Activated CD4-positive, CD25-positive, alpha-beta regulatory T cell treated with anti-CD3 and anti-CD28 coated beads, Interleukin-2, amount 50 U/mL, for 24 hours (primary cell): ENCODE measurements at places on chromosomes 7 and 10.

- no peak for ATAC-seq
Observed at GRCh38 chr10:60335708-60336107, 54.0 kb downstream of the ANK3 start.

DNA sequence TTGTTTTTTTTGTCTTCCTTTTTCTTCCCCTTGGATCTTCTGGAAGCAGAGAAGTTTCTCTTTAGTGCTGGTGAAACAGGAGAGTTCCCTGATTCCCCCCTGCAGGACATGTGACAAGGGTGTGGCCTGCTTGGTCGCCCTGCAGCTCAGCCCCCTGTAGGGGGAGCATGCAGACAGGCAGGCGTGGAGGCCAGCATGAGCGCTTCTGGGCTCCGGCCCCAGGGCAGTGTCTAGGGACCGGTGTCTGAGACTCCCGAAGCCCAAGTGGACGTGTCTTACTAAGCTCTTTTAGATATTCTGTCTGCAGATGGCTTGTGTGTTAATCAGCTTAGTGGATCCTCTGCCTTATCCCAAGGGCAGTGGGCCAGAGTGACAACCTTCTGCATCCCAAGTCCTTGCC, 26.1 kb downstream of the PRSS58 start:
- ATAC-seq = no peak

- no peak for ATAC-seq
Observed at GRCh38 chr7:44394112-44394447, 68.7 kb upstream of the CAMK2B start.

- ATAC-seq = no peak
Observed at GRCh38 chr10:124166431-124167125, 73.2 kb upstream of the CHST15 start.

- no peak for ATAC-seq
Observed at GRCh38 chr10:100895896-100896295, 16.9 kb upstream of the SLF2 start.
